ENCODE measurements at places on chromosomes 1 and 21.
A peak's percentile ranks its signal among the peaks of the same experiment; 100 is the strongest.

- H3K36me3 ChIP-seq, result peaks cover 12% of the 10 kb centered on the region
- H3K27me3 ChIP-seq, result no peaks in the 10 kb centered on the region
- no peak overlapping the region for H3K27ac ChIP-seq
- H3K4me1 ChIP-seq, result peaks cover 26% of the 10 kb centered on the region
- no peak overlapping the region for H3K4me3 ChIP-seq
Measured at GRCh38 chr1:54278941-54279422, 79.0 kb downstream of the MRPL37 start.

GRCh38 chr1:228515200-228515834 is 28.1 kb downstream of the RNF187 start:
- peaks cover 75% of the 10 kb centered on the region for H3K27me3 ChIP-seq
- H3K4me3 ChIP-seq, result no peak overlapping the region
- peak; percentile 21 for DNase-seq

- DNase-seq, result peak; percentile 84
- peaks cover 43% of the 10 kb centered on the region for H3K4me1 ChIP-seq
Measured at GRCh38 chr1:230867903-230868735, at the start of gene C1orf198. TSS of gene C1orf198 (minus strand) at chr1:230868521. CDS start at chr1:230868512, 9 bp downstream.

- no peak for DNase-seq
- H3K4me1 ChIP-seq, result peaks cover 46% of the 10 kb centered on the region
- H3K4me3 ChIP-seq, result no peak overlapping the region
- H3K27me3 ChIP-seq, result no peaks in the 10 kb centered on the region
Measured at GRCh38 chr1:116494353-116494692, 76.5 kb downstream of the CD58 start.

DNA sequence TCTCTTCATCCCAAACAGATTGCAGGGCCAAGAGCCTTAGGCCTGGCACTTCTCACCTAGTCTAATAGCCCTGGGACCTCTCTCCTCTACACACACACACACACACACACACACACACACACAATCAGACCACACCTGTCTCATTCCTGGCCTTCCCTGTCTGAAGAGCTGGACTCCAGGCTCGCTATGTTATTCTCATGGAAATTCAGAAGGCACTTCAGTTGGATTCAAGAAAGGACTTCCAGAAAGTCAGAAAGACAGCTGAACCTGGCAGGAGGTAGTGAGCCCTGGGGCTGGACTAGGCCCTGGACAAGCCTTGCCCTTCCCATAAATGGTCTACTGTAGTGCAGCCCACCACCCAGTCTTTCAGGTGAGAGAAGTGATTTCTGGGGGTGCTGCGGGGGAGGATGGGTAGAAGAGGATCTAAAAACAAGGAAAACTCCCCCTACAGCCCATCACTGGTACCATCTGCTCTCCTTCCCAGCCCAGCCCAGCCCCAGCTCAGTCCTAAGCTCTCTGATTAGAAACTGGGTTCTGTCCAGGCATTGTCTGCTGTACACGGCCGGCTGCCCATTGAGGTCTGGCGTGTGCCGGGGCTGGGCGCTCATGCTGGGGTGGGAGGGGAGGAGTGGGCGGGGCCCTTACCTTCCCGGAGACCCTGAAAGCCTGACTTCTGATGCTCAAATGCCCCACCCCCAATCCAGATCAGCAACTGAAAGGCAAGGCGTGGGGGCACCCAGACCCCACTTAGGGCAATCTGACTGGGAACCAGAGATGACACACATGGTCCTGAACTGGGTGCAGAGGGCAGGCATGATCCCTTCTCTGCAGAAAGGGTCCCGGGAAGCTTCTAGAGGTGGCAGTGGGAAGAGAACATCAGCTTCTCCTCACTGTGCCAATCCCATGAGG is 2.5 kb downstream of the KIF21B start:
- H3K4me3 ChIP-seq, result no peak overlapping the region
- peaks cover 13% of the 10 kb centered on the region for H3K27me3 ChIP-seq
- H3K36me3 ChIP-seq, result no peaks in the 10 kb centered on the region
- DNase-seq, result no peak
- H3K27ac ChIP-seq, result no peak overlapping the region

GRCh38 chr1:153272186-153272585 is 12.7 kb downstream of the LORICRIN start:
- DNase-seq, result no peak
- no peak overlapping the region for H3K4me3 ChIP-seq
- H3K27ac ChIP-seq, result no peak overlapping the region
- H3K4me1 ChIP-seq, result no peaks in the 10 kb centered on the region
- H3K36me3 ChIP-seq, result no peaks in the 10 kb centered on the region
- H3K27me3 ChIP-seq, result peaks cover 19% of the 10 kb centered on the region

- no peak overlapping the region for H3K4me3 ChIP-seq
- no peaks in the 10 kb centered on the region for H3K4me1 ChIP-seq
- no peak overlapping the region for H3K27ac ChIP-seq
- H3K27me3 ChIP-seq, result peaks cover 13% of the 10 kb centered on the region
Measured at GRCh38 chr1:108715932-108716331, 3.2 kb downstream of the FNDC7 start.

DNA sequence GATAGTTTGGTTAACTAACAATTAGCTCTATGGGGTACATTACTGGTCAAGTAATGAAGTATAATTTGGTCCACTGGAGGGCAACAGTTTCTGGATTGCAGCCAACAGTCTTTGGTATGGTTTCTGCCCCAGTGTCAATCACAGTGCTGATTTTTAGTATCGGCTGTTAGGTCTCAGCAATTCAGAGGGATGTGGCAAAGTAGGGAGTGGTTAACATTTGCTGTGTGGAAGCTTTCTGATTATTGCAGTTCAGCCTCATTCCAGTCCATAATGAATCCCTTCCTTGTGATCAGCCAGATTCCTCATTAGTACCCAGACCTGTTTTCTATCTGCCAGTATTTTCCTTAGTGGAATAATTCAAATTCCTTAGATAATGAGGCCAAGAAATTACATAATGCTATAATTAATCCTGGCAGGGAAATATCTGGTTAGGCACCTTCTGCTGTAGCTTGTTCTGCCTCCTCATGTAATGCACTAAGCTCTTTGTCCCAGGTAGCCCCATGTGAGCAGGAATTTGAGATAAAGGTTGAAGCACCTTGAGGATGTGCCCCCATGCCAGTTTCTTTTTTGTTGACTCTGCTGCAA is 14.0 kb downstream of the F3 start:
- peak overlapping the region; percentile 86 for H3K27ac ChIP-seq
- H3K4me1 ChIP-seq, result peaks cover 10% of the 10 kb centered on the region
- H3K27me3 ChIP-seq, result no peaks in the 10 kb centered on the region

GRCh38 chr1:94031591-94031990 is 89.4 kb downstream of the ABCA4 start:
- H3K36me3 ChIP-seq, result no peaks in the 10 kb centered on the region
- peaks cover 7% of the 10 kb centered on the region for H3K27me3 ChIP-seq
- H3K4me1 ChIP-seq, result no peaks in the 10 kb centered on the region
- DNase-seq, result no peak
- H3K4me3 ChIP-seq, result no peak overlapping the region

- no peak overlapping the region for H3K4me3 ChIP-seq
- H3K36me3 ChIP-seq, result no peaks in the 10 kb centered on the region
- H3K27ac ChIP-seq, result no peak overlapping the region
- DNase-seq, result no peak
- H3K27me3 ChIP-seq, result no peaks in the 10 kb centered on the region
- no peaks in the 10 kb centered on the region for H3K4me1 ChIP-seq
Measured at GRCh38 chr21:45202889-45203288, 84.8 kb downstream of the POFUT2 start.

DNA sequence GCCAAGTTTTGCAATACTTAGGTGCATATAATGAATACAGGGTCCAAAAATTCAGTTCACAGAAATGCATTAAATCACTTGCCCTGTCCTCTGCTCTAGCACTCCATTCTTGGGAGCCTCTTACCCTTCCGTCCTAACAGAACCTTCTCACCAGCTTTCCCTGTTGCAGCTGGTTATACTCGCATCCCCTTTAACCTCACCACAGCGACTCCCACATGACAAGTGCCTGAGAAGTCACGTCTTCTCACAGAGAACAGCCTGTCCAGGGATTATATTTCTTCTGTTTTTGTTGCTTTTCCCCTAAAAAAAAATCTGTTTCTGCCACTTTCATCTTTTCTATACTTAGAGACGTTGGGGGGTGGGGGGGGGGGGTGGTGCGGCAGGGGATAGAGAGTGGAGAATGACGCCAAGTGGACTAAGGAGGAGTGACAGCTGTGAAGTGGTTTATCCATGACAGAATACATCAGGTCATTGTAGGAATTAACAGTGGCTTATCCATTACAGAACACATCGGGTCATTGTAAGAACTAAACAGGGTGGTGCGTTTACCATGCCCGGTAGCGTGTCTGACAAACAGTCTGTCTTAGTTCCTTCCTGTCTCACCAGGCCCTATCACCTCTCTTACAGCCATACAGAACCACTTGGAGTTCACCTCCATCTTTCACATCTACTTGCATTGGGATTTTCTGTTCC is 117.6 kb downstream of the UBE2U start:
- DNase-seq, result no peak
- H3K4me1 ChIP-seq, result peaks cover 2% of the 10 kb centered on the region
- H3K4me3 ChIP-seq, result no peak overlapping the region
- H3K36me3 ChIP-seq, result no peaks in the 10 kb centered on the region

DNA sequence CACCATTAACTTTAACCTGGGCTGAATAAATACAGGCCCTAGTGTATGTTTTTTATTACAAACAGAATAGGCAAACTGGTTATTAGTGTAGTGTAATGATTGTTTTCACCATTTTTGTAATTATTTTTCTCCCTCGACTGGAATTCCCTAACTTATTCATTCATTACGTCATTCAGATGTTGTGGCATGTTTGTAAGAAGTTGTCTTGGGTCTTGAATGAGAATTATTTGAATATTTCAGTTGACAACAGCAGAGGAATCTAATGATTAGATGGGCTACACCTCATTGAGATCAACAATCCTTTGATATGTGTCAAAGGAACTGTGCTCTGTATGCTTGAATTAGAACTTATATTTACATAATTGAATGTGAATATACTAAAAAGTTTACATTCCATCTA is 12.8 kb downstream of the XCL1 start:
- no peak for DNase-seq
- no peak overlapping the region for H3K4me3 ChIP-seq
- no peak overlapping the region for H3K27ac ChIP-seq
- no peaks in the 10 kb centered on the region for H3K36me3 ChIP-seq
- H3K27me3 ChIP-seq, result no peaks in the 10 kb centered on the region

DNA sequence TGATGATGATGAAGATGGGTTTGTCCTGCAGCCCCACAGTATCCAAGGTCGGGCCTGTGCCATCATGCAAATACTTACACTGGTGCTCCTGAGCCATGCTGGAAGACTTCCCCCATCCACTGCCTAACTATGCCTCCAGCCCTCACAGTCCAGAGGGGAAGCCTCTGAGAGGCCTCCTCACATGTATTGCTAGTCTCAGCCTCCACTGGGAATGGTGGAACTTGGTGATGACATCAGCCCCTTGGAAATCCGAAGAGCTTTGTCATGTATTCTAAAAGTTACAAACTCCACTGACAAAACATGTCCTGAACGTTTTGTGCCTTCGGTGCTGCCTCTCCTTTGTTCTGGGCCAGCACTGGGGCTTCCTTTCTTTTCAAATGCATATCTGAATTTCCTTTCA is 61.1 kb upstream of the DMRTB1 start:
- H3K27ac ChIP-seq, result no peak overlapping the region
- H3K36me3 ChIP-seq, result no peaks in the 10 kb centered on the region
- DNase-seq, result no peak
- no peaks in the 10 kb centered on the region for H3K4me1 ChIP-seq

DNA sequence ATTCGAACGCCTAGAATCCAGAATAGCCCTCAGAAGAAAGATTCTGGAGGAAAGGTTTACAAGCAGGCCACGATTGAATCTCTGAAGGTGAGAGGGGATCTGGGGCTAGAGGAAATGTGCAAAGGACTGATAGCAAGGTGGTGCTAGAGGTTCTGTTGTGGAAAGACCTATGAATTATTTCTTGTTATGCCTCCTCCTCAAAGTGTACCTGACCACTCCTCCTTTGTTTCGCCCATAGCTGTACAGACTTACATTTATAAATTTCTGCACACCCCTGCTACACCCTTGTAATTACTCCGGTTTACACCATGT is 986 bp downstream of the TCEANC2 start:
- no peak overlapping the region for H3K27ac ChIP-seq
- peaks cover 7% of the 10 kb centered on the region for H3K36me3 ChIP-seq
- H3K4me3 ChIP-seq, result no peak overlapping the region
- DNase-seq, result no peak

DNA sequence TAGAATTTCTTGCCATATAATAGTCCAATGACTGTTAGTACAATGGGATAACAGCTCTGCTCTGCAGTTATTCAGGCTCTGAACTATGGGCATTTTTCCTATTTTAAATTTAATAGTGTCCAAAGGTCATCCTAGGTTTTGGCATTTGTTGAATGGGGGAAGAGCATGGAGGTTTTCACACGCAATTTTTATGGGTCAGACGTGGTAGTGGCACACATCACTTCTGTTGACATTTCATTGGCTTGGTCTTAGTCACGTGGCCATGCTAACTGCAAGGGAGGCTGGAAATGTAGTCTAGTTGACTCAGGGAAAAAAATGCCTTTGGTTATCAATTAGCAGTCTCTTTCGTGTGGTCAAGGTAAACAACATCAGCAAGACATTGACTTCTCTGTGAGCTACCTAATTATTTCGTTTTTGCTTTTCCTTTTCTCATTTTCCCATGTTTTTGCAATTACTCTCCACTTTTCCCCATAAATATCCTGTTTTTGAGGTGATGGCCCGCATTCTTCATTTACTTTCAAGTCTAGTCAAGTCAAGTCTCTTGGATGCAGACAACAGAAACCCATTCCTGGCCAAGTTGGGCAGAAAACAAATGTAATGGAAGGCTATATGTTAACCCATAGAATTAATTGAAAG is 82.8 kb downstream of the DYRK1A start:
- peaks cover 2% of the 10 kb centered on the region for H3K36me3 ChIP-seq
- no peaks in the 10 kb centered on the region for H3K27me3 ChIP-seq
- H3K27ac ChIP-seq, result no peak overlapping the region
- H3K4me1 ChIP-seq, result peaks cover 37% of the 10 kb centered on the region
- DNase-seq, result no peak
